Activated CD8-positive, alpha-beta memory T cell treated with anti-CD3 and anti-CD28 coated beads, Interleukin-2, amount 50 U/mL, for 4 hours (primary cell): ENCODE measurements at places on chromosomes 2 and 18.

GRCh38 chr2:100483895-100484294, 13.6 kb downstream of the NMS start:
- DNase-seq, result no peak

GRCh38 chr2:172087780-172088244, 2.5 kb downstream of the DLX1 start:
- no peak for DNase-seq

GRCh38 chr18:10148189-10148929, 234.5 kb downstream of the VAPA start:
- DNase-seq, result no peak

DNA sequence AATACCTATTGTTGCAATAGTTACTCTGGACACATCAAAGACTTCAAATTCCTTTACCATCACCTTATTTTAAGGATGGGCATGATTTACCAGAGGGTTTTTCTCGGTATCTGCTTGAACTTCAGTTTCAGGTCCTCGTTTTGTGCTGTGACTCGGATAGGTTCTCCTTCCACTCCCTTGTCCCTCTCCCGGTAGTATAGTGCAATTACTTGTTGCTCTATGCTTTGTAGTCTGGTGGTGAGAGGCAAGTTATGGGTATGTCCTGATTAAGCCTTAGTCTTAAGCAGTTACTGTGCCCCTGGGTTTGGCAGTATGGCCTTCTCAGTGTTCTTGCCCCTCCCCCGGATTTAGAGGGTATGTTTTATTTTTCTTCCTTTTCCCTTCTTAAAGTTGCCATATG, 96.6 kb downstream of the RHBDD1 start:
- DNase-seq, result no peak

GRCh38 chr2:17574406-17575073, 34.0 kb downstream of the VSNL1 start:
- no peak for DNase-seq
